ENCODE measurements at places on chromosomes 5 and 9.

DNA sequence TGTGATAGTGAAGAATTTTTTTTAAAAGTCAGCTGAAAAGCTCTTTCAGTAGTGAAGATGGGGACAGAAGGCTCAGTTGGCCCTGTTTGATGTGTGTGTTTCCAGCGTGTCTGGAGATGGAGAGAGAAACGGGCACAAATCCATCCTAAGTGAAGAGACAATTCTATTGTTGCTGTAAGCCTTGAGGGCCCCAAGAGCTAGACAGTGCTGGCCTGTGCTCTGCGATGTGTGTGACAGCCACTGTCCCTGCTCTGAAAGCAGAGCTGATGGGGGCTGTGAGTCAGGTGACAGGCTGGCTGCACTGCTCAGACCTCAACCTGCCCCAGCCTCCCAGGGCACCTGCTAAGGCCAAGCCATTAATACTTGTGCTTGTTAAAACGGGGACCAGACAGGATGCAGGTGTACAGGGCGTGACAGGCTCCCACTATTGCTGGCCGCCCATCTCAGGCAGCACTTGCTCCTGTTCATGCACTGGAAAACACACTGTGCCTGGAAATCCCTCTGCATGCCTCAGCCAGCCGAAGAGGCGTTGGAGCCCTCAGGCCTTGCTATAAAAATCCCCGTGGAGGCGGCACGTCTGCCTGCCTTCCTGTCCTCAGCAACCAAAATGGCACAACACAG, 44.6 kb upstream of the SEMA4D start:
- no peak for DNase-seq

GRCh38 chr5:176579323-176579722, 30.2 kb downstream of the CDHR2 start:
- DNase-seq: no peak

GRCh38 chr9:114826431-114826830, 20.6 kb upstream of the TNFSF15 start:
- DNase-seq: no peak

DNA sequence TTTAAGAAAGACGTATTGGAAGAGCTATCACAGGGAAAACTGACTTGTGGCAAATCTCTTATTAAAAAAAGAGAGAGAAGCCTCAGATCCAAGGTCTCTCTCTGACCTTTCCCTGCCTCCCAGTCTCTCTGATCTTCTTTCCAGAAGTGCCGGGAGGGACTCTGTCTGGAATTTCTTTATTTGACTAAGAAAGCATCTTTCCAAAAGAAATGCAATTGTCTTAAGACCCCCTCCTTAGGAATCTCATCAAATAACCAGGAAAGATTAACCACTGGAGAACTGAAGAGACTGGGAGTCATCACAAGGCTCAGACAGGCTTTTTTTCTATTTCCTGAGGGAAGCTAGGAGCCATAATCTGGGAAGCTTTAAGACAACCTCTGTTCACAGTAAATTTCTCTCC, 4.6 kb downstream of the C1QTNF3 start:
- no peak for DNase-seq

DNA sequence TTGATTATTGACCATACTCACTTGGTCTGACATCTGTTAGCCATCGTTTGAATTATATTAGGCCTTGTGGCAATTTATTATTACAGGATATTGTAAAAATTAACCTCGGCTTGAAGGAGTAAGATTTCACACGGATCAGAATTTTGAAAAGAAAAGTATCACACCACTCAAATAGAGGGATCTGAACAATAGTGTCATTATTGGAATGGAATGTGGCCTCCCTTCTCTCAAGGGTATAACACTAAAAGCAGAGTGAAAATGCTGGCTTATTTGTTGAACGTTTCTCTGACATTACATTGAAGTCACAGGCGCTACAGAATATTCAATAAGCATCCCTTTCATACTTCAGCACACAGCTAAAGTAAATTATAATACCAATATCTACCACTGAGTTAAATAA, 509.3 kb downstream of the CTNND2 start:
- no peak for DNase-seq

DNA sequence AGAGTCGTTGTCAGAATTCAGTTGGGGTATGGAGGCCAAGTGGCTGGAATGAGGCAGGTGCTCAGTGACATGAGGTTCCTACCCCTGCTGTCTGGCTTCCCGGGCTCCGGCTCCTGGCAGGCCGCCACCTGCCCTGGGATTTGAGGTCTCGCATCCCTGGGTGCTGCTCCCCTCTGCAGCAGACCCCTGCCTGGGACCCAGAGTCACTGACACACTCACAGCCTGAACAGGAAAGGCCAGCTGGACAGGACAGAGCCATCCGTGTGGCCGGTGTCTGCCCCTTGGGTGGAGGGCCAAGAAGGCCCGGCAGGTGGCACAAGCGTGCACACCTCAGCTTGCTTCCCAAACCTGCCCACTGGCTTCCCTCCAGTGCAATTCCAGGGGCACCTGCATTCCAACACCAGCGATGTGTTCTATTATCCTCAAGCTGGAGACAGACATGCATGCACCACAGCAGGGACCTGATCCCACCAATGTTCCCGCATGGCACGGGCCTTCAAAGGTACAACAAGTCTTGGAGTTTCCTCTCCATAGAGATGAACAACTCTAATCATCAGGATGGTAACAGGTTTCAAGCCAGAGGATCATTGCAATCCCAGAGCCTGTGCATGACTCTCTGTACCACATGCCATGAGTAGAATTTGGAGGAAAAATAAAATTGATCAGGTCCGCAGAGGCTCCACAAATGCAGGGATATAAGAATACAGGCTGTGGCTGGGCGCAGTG, 45.6 kb upstream of the RNF130 start:
- no peak for DNase-seq

DNA sequence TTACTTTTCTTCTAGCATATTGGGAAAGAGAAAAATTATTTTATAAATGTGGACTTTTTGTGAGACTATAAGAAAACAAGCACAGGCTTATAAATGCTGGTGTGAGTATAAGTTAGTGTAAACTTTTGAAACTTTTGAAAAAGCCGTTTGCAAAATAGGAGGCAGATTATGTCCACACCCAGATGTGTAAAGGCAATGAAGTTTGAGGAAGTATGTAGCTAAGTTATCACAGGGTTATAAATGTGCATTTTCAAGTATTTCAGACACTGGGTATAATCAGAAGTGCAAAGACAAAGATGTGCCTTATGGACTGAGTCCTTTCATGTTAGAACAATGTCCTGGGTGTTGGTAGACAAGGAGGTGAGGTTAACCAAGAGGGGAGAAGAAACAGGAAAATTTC, 85.5 kb downstream of the ANXA1 start:
- DNase-seq: no peak

DNA sequence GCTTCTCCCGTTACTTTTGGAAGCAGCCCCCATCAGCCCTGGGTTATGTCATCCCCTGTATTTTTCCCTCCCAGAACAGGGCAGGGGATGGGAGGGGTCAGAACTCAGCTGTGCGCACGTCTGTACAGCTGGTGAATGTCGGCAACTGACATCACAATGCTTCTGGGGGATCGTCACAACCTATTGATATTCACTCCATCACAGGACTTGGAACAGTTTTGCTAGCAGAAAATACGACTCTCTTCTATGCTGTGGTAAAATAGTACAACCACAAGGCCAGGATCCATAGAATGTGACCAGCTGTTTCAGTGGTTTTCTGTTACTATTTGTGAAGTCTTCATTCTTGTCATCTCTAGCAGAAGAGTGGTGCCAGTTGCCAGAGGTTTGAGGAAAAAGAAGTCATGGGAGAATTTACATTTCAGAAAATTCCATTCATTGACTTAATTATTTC, 77.1 kb upstream of the KLF4 start:
- DNase-seq: no peak

DNA sequence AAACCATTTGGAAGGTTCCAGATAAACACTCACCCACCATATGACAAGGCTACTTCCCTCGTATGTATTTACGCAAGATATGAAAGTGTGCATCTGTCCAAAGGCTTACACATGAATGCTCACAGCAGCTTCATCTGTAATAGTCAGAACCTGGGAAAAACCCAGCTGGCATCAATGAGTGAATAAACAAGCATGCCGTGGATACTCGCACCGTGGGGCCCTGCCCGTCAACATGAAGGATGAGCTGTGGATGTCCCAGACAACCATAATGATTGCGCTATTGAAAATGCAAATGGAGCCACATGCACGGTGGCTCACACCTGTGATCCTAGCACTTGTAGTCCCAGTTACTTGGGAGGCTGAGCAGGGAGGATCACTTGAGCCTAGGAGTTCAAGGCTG, 60.6 kb upstream of the FCN1 start:
- no peak for DNase-seq

DNA sequence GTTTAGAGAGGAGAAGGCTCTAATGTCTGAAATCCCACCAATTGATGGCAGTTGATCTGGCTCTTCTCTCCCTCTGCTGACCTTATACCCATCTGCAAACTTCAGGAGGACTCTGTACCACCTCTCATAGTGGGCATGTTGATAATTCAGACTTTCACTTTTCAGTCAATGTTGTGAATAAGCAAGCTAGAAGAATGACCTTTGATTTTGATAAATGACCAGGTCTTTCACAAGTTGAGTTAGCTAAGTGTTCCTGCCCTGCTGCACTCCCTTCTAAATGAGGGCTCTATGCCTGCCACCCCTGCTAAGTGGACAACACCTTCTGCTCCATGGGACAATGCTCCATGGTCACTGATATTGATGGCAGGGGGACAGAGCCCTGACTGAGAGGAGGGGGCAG, 74.7 kb downstream of the SPRY4 start:
- DNase-seq: no peak

DNA sequence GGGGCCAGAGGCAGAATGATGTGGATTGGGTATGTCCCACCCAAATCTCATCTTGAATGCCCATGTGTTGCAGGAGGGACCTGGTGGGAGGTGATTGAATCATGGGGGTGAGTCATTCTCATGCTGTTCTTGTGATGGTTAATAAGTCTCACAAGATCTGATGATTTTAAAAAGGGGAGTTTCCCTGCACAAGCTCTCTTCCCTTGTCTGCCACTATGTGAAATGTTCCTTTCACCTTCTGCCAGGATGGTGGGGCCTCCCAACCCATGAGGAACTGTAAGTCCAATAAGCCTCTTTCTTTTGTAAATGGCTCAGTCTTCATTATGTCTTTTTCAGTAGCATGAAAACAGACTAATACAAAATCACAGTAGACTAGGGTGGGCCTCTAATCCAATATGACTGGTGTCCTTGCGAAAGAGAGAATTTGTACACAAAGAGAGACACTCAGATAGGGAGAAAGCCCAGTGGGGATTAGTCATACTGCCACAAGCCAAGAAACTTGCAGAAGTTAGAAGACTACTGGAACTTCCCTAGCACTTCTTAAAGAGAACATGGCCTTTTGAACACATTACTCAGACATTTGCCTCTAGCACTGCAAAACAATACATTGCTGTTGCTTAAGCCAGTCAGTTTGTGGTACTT, 68.4 kb downstream of the ANXA1 start:
- DNase-seq: no peak

DNA sequence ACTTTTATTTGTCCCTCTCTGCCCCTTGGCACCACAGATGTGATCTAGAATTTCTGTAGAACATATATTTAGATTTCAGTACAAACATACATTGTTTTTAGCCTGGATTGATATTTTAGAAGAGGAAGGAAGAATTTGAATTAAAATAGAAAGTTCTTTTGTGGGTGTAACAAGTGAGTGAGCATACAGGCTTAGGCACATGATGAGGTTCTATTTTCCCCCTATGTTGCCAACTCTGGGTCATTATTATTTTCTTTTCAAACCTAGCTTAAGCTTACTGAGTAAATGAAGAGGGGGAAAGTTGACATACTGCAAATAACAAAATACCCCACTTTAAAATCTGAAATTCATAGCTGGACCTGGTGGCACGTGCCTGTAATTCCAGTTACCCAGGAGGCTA, 102.9 kb downstream of the GCNT1 start:
- DNase-seq: no peak

DNA sequence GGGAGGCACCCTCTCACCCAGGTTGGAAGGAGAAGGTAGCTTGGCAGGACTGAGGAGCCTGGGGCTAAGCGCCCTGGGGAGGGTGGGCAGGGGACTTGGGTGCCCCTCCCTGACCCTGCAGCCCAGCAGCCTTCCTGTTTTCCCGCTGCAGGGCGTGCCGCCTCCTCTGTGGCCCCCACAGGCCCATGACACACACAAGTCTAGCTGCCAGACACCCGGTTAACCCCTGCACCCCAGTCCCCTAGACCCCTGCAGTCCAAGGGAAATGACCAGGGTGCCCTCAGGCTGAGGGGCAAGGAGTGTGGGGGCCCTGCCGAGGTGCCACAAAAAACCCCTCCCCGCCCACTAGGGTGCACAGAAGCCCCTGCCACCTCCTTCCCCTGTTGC, 33.0 kb downstream of the GOLGA2 start:
- DNase-seq: no peak

DNA sequence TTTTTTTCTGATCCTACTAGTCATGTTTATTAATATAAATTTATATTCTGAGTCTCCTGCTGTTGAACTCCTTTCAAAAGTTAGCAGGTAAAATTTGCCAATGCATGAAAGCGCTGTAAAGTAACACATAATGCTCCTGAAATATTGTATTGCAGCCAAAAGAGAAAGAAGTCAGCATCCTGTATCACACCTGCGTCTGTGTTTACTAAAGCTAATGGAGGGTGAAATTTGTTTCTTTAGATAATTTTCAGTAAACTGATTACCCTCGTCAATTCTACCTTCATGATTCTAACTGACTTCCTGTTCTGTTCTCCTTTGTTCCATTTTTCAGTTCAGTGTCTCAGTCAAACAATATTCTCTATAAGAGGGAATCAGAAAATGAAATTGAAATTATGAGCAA, 415.4 kb downstream of the CDH9 start:
- no peak for DNase-seq

GRCh38 chr5:66717455-66718373, 121.5 kb downstream of the MAST4 start:
- no peak for DNase-seq

DNA sequence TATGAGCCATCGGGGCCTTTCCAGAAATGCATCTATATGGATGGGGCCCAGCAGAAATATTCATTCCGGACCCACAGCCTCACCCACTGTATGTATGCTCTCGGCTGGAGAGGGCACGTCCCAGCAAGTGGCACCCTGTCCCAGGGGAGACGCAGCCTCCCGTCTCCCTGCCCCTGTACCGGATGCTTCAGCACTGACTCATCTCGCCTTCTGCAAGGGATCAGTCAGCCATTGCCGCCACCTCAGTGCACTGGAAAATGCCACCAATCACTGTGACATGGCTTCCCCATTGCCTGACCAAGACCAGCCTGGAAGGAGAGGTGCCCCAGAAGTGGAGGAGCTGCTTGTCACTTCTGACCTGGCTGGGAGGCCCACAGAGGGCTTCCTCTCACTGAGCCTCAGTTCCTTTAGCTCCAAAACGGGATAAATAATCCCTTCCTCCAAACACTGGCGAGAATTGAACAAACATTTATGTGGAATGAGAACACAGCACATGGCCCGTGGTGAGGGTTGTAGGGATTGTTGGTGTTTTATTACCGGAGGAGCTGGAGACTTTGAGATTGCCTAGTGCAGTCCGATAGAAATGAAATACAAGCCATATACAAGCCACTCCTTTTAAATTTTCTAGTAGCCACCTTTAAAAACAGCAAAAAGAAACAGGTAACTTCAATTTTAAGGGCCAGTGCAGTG, 43.9 kb upstream of the ORM1 start:
- DNase-seq: no peak

GRCh38 chr5:76742583-76742982, 26.7 kb downstream of the F2R start:
- DNase-seq: no peak

Measured in CD4-positive, alpha-beta T cell treated with Interleukin-15 for 4 hours (primary cell).